ENCODE measurements at places on chromosomes 3 and 15.

GRCh38 chr3:128484404-128485281, 8.4 kb downstream of the GATA2 start:
- DNase-seq = no peak

DNA sequence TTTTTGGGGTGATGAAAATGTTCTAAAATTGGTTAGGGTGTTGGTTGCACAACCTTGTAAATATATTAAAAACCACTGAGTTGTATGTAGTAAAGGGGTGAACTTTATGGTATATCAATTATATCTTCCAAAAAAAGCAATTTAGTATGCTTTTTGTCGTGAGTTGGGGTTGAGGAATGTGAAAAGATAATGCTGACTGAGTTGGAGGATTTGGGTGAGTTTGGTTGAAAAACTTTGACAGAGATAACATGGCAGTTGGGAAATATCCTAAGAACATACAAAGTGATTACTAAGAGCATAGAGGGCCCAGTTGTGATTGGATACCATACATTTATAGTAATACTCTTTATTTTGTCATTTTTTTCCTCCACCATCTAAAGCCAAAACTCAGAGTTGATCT, 33.6 kb downstream of the HMG20A start:
- DNase-seq = no peak

- DNase-seq = no peak
Measured at GRCh38 chr15:83262594-83263315, 21.7 kb downstream of the BNC1 start.

DNA sequence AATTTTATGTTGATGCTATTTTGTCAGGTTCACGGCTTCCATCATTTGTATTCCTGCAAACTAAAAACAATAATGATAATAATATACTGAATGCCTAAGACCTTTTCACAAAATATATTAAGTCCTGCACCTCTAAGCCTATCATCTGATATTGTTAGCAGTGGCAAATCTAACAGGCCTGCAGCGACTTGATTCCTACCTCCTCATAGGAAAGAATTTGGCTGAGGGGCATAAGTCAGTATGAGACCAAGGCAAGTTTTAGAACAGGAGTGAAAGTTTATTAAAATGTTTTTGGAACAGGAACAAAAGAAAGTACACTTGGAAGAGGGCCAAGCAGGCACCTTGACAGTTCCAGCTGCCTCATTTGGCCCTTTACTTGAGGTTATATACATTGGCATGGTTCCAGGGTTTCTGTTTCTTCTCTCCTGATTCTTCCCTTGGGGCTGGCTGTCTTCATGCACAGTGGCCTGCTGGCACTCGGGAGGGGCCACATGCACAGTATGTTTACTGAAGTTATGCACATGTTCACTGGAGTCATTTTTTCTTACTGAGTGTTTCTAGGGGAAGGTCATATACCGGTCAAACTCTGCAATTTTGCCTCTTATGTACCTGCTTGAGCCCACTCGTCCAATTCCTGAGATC, 418.1 kb downstream of the EPHA6 start:
- no peak for DNase-seq

- DNase-seq = no peak
Measured at GRCh38 chr3:21390856-21391255, 360.2 kb downstream of the ZNF385D start.

Measured in activated naive CD8-positive, alpha-beta T cell treated with anti-CD3 and anti-CD28 coated beads, Interleukin-2, amount 50 U/mL, for 24 hours (primary cell).